Natural killer cell treated with Interleukin-12 subunit alpha and Interleukin-12 subunit beta and Interleukin-15 and Interleukin-18, amount 100 ng/mL, for 72 hours (primary cell): ENCODE measurements at places on chromosomes 4 and X. TPM values are rescaled to one million over a fixed set of nuclear protein-coding genes. Genes with fewer than 3 reads are reported as not detected.

DNA sequence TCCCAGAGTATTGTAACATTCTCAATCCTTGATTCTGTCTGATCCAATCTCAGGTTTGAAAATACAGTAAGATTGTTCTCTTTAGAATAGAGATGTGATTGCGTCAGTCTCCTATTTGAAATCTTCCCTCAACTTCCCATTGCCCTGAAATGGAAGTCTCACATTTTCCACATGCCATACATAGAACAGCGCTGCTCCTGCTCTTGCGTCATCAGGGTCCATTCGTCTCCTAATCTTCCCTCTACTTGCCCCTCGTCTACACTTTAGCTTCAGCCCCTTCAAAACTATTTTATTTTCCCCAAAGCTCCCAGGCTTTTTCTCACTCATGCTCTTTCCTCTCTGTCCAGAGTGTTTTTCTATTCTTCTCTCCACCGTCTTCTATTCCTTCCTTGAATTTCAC is 301.7 kb upstream of the MAGEB2 start:
- H3K4me3 ChIP-seq = no peak overlapping the region
- H3K27me3 ChIP-seq = no peaks in the 10 kb centered on the region
- no peaks in the 10 kb centered on the region for H3K36me3 ChIP-seq
- H3K27ac ChIP-seq = no peak overlapping the region
- no peaks in the 10 kb centered on the region for H3K4me1 ChIP-seq

The IL2RG gene
- 241 TPM for total RNA-seq

DNA sequence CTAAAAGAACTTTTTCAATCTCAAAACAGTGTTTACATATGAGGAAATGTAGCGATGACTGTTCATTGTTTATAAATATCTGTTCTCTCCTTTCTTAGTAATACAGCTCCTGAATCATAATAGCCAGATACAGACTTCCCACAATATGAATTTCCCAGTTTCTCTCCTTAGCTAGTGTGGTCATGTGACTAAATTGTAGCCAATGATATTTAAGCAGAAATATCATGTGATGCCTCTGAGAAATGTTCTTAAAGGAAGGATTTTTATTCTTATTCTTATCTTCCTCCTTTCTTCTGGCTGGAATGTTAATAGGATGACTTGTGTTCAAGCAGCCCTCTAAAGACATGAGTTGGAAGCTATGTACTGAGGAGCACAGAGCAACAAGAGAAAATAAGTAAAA is 383.7 kb upstream of the ATOH1 start:
- H3K27me3 ChIP-seq = no peaks in the 10 kb centered on the region
- peaks cover 6% of the 10 kb centered on the region for H3K36me3 ChIP-seq
- H3K27ac ChIP-seq = no peak overlapping the region
- DNase-seq = no peak
- no peaks in the 10 kb centered on the region for H3K4me1 ChIP-seq
- H3K4me3 ChIP-seq = no peak overlapping the region

GRCh38 chr4:90458576-90458975 is 331.4 kb downstream of the CCSER1 start:
- no peak for DNase-seq
- no peaks in the 10 kb centered on the region for H3K27me3 ChIP-seq
- H3K4me1 ChIP-seq = no peaks in the 10 kb centered on the region
- no peak overlapping the region for H3K4me3 ChIP-seq
- H3K36me3 ChIP-seq = no peaks in the 10 kb centered on the region
- no peak overlapping the region for H3K27ac ChIP-seq

The HPGD gene
- total RNA-seq = 8.2 TPM
